Upper lobe of left lung (tissue), 6 donors: ENCODE measurements at places on chromosomes 3 and 15. TPM values are rescaled to one million over a fixed set of nuclear protein-coding genes. Genes with fewer than 3 reads are reported as not detected.

ARHGEF26 gene
- total RNA-seq: 110 TPM

FETUB gene
- total RNA-seq: not detected

PROS1 gene
- total RNA-seq: 32.5 TPM

SETMAR gene
- total RNA-seq: 10.0 TPM

GUCA1C gene
- not detected for total RNA-seq

GRCh38 chr3:172153335-172153861, 114.0 kb downstream of the FNDC3B start:
- no peaks in the 10 kb centered on the region for H3K36me3 ChIP-seq
- H3K27ac ChIP-seq: peak overlapping the region; percentile 75
- H3K4me3 ChIP-seq: no peak overlapping the region
- no peaks in the 10 kb centered on the region for H3K27me3 ChIP-seq
- peaks cover 56% of the 10 kb centered on the region for H3K4me1 ChIP-seq

- H3K4me1 ChIP-seq: no peaks in the 10 kb centered on the region
- H3K4me3 ChIP-seq: no peak overlapping the region
- no peaks in the 10 kb centered on the region for H3K36me3 ChIP-seq
- DNase-seq: no peak
- no peaks in the 10 kb centered on the region for H3K27me3 ChIP-seq
Observed at GRCh38 chr3:74281705-74282104, 332.8 kb downstream of the CNTN3 start.

DNA sequence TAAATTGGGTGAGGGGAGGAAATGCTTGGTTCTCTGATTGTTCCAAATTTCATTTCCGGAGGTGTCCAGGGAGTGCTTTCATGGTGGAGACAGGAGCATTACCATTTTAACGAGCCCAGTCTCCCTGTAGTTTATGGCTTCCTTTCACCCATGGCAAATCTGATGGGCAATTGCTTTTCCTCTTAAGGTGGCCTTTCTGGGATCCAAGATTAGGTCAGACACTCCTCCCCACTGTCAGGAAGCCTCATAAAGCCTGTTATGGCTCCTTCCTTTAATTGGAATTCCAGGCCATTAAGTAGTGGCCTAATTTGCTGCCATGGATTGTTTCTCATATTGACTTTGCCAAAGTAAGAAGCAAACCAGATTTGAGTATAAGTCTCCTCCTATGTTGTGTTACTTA, 157.8 kb downstream of the PDCD6IP start:
- H3K4me3 ChIP-seq: no peak overlapping the region
- H3K27me3 ChIP-seq: no peaks in the 10 kb centered on the region
- H3K4me1 ChIP-seq: no peaks in the 10 kb centered on the region
- H3K27ac ChIP-seq: no peak overlapping the region
- H3K36me3 ChIP-seq: no peaks in the 10 kb centered on the region
- DNase-seq: no peak

GRCh38 chr3:187986514-187986934, 167.4 kb upstream of the LPP start:
- no peak overlapping the region for H3K4me3 ChIP-seq
- DNase-seq: peak; percentile 40
- no peak overlapping the region for H3K27ac ChIP-seq
- no peaks in the 10 kb centered on the region for H3K27me3 ChIP-seq

DNA sequence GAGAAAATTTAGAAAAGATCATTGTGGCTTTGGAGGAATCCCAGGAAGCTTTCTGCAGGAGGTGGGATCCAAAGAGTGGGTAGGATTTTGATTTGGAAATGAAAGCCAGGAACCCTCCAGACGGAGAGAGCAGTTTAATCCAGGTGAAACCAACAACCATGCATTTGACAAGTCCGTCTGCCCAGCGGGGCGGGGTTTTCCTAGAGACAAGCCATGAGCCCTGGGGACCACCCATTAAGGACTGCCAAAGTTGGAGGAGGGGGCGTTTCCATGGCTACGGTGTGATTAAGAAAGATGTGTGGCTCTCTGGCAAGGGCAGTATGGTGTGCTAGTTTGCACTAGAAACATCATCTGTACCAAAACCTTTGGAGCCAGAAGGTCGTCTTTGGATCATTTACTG, 53.4 kb downstream of the SRGAP3 start:
- H3K27ac ChIP-seq: no peak overlapping the region
- no peaks in the 10 kb centered on the region for H3K27me3 ChIP-seq
- DNase-seq: no peak

- no peak overlapping the region for H3K27ac ChIP-seq
- no peaks in the 10 kb centered on the region for H3K4me1 ChIP-seq
- H3K27me3 ChIP-seq: no peaks in the 10 kb centered on the region
- H3K36me3 ChIP-seq: peaks cover 2% of the 10 kb centered on the region
- no peak for DNase-seq
Observed at GRCh38 chr15:94305133-94305532, 73.8 kb downstream of the MCTP2 start.

DNA sequence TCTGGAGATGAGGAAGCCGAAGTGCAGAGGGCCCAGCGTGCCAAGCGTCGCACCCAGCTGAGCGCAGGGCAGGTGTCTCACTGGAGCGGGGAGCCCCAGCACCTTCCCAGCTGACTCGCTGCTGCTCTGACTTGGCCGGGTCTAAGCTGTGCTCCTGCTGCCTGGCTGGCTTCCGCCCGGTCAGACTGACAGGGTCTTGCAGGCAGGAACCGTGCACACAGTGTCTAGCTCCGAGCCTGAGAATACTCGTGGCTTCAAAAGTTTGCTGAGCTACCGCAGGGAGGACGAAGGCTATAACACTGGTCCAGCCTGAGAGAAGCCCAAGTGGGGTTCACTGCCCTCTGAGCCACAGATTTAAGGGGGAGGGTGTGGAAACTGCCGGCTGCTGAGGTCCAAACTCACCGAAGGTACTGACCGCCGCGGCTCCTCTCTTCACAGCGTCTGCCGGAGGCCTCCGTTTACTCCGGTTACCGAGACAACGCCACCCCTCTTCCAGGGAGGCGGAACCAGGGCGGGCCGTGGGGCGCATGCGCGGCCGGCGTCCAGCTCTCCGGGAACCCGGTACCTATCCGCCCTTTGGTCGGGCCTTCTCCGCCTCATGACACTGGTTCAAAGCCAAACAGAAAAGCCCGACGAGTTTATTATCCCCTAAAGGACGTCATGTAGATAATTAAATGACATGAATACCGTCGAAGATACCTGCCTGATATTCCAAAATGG, at the start of gene CFAP44:
Gene CFAP44, minus strand, starts transcription at position 443 of the 720 bp plus-strand sequence. CDS start 7,829 bp downstream, outside the sequence.
- no peaks in the 10 kb centered on the region for H3K27me3 ChIP-seq
- DNase-seq: peak; percentile 95
- H3K4me3 ChIP-seq: no peak within 1 kb of the TSS
- no peaks in the 10 kb centered on the region for H3K4me1 ChIP-seq
- peaks cover 9% of the 10 kb centered on the region for H3K36me3 ChIP-seq
- no peak within 1 kb of the TSS for H3K27ac ChIP-seq

- H3K4me1 ChIP-seq: no peaks in the 10 kb centered on the region
- no peak for DNase-seq
- no peak overlapping the region for H3K27ac ChIP-seq
- H3K27me3 ChIP-seq: no peaks in the 10 kb centered on the region
- H3K36me3 ChIP-seq: no peaks in the 10 kb centered on the region
Observed at GRCh38 chr15:61090386-61091288, 138.5 kb downstream of the RORA start.

- no peak for DNase-seq
- no peak overlapping the region for H3K4me3 ChIP-seq
- H3K4me1 ChIP-seq: no peaks in the 10 kb centered on the region
Observed at GRCh38 chr3:140602781-140603180, 75.1 kb upstream of the TRIM42 start.

GRCh38 chr3:108124337-108125152, 33.7 kb upstream of the CD47 start:
- DNase-seq: no peak
- H3K27ac ChIP-seq: peak overlapping the region; percentile 66
- H3K36me3 ChIP-seq: no peaks in the 10 kb centered on the region
- H3K4me1 ChIP-seq: peaks cover 22% of the 10 kb centered on the region
- no peak overlapping the region for H3K4me3 ChIP-seq
- H3K27me3 ChIP-seq: no peaks in the 10 kb centered on the region
